ENCODE measurements at places on chromosomes 13 and 19. TPM values are rescaled to one million over a fixed set of nuclear protein-coding genes. Genes with fewer than 3 reads are reported as not detected.

GAMT gene
- 110 TPM for total RNA-seq

COMP gene
- 0.13 TPM for total RNA-seq

ATP7B gene
- total RNA-seq = 1.7 TPM

NLRP9 gene
- not detected for total RNA-seq

ZNF492 gene
- total RNA-seq = not detected

MTUS2 gene
- total RNA-seq = not detected

TMEM86B gene
- 1.5 TPM for total RNA-seq

CEACAM8 gene
- not detected for total RNA-seq

KATNAL1 gene
- total RNA-seq = 26.7 TPM

IGFL3 gene
- not detected for total RNA-seq

ATP8A2 gene
- 1.2 TPM for total RNA-seq

ZNF763 gene
- 0.69 TPM for total RNA-seq

ELSPBP1 gene
- not detected for total RNA-seq

ZNF468 gene
- 25.8 TPM for total RNA-seq

DCLK1 gene
- total RNA-seq = 3.1 TPM

MAP2K2 gene
- 178 TPM for total RNA-seq

PTH2 gene
- not detected for total RNA-seq

CLDND2 gene
- not detected for total RNA-seq

PBX4 gene
- 1.1 TPM for total RNA-seq

ANKRD24 gene
- 0.17 TPM for total RNA-seq
